CD4-positive, alpha-beta T cell treated with Interleukin-17A for 4 hours (primary cell): ENCODE measurements at places on chromosomes 13 and 19.

DNA sequence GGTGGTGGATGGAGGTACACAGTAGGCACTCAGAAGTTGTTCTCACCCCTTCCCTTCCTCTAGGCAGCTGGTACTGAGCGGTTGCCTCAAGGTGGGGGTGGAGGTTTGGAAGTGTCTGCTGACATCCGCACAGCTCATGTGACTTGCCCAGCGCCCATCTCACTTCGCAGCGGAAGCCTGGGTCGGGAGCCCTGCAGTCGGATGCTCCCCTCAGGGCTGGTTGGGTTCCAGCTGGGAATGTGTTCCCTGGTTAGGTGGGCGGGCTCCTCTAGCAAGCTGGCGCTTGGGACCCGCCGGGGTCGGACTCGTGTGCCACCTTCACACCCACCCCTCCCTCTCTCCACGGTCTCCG, 10.2 kb downstream of the PPP1R37 start:
- peak; percentile 65 for DNase-seq

DNA sequence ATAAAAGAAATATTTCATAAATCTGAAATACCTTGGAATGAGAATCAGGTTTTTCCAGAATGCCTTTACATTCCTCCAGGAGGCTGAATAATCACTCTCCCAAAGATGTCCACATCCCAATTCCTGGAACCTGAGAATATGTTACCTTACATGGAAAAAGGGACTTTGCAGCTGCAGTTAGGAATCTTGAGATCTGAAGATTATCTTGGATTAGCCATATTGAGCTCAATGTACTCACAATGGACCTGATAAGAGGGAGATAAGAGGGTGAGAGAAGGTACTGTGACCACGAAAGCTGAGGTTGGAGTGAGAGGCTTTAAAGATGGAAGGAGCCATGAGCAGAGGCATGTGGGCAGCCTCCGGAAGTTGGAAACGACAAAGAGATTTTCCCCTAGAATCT, 36.8 kb upstream of the MBNL2 start:
- DNase-seq = no peak

GRCh38 chr19:11887234-11887610, 360 bp upstream of the ZNF69 start:
- DNase-seq = no peak

GRCh38 chr13:94143624-94144350, 335.7 kb downstream of the DCT start:
- DNase-seq = no peak

DNA sequence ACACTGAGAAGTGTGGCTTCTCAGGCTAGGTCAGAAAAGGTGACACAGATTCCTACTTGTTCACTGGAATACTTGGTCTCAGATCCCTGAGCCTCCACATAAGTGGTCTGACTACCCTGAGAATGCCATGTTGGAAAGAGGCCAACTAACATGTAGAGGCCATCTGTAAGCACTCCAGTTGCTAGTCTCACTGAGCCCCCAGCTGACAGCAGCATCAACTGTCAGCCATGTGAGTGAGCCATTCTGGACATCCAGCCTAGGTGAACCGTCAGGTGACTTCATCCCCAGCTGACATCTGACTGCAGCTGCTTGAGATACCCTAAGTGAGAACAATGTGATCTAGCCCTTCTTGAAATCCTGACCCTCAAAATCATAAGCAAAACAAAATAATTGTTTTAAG, 18.1 kb upstream of the ARL11 start:
- no peak for DNase-seq

GRCh38 chr13:21744149-21744548, 73.3 kb downstream of the FGF9 start:
- no peak for DNase-seq

- DNase-seq = no peak
Measured at GRCh38 chr13:23984546-23984945, 87.2 kb upstream of the C1QTNF9B start.

DNA sequence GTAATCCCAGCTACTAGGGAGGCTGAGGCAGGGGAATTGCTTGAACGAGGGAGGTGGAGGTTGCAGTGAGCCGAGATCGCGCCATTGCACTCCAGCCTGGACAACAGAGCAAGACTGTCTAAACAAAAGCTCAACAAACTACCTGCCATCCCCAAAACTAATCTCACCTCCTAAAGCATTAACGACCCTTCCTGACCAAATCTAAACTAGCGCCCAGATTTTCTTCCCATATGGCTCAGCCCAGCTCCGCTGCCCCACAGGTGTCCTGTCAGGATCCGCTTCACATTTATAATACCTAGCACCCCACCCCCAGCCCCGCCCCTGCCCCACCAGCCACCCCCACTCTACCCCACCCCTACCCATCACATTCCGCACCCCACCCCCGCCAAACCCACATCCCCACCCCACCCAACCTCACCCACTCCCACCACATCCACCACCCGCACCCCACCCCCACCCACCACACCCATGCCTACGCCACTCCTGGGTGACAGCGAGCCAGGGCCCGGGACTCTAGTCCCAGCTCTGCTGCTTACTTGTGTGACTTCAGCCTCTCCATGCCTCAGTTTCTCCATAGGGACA, 599 bp downstream of the C19orf12 start:
- DNase-seq = peak; percentile 81

DNA sequence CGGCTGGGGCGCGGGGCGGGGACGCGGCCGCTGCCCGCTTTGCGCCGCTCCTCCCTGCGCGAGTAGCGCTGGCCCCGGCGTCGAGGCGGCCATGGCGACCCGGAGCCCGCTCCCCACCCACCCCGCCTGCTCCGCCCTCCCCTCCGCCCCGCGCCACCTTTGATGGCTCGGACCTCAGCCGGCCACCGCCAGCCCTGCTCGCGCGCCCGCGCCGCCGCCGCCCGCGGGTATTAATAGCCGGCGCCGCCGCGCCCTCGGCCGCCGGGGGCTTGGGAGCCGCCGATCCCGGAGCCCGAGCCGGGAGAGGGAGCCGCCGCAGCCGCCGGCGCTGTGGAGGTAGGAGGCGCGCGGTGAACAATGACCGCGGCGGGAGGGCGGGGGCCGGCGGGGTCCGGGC, 261 bp downstream of the FARP1 start:
- no peak for DNase-seq

DNA sequence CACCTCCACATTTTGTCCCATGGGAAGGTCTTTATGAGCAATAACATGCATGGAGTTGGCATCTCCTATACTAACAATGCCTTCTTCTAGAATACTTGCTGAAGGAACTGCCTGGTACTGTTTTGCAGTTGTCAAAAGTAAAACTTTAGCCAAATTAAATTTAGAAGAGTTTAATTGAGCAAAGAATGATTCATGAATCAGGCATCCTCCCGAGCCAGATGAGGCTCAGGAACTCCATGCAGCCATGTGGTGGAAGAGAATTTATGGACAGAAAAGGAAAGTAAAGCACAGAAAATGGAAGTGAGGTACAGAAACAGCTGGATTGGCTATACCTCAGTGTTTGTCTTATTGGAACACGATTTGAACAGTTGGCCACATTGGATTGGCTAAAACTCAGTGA, 1081.9 kb downstream of the SLITRK1 start:
- no peak for DNase-seq

GRCh38 chr19:6604906-6605305, 14.0 kb upstream of the CD70 start:
- DNase-seq = no peak

GRCh38 chr19:42134535-42135070, 2.4 kb upstream of the POU2F2 start:
- DNase-seq = no peak

DNA sequence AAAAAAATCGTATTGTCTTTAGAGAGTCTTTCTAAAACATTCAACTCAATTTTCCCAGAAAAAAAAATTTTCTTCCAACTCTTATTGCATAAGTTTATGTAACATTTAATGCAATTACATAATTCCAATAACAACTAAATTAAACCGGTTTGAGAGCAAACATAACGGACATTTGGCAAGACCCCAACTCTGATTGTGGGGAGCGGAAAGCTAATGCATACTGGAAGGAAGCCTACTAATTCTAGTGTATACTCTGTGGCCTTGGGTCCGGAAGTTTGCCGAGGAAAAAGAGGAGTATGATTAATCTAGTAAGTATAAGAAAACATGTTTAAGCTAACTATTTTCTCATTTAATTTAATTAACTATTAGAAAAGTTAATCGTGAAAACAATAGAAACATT, 21.3 kb upstream of the MIR17HG start:
- DNase-seq = no peak

DNA sequence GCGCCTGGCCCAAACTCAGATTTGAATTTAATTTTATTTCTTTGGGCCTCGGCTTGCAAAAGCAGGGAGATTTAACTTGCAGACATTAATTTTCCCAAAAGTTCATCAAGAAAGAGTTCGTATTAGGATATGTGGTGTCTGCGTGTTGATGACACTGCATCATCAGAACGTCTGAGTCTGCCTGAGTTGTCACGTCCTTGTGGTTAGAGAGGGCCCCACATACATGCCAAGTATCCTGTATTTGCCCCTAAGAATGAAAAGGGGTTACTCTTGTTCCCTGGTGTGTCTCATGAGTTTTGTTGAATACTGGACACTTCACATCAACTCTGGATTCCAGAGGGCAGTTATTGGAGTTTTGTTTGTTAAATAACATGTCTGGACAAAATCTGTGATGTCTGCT, 5.6 kb upstream of the TEX29 start:
- no peak for DNase-seq

- DNase-seq = no peak
Measured at GRCh38 chr19:8665468-8666213, 33.0 kb downstream of the ACTL9 start.

DNA sequence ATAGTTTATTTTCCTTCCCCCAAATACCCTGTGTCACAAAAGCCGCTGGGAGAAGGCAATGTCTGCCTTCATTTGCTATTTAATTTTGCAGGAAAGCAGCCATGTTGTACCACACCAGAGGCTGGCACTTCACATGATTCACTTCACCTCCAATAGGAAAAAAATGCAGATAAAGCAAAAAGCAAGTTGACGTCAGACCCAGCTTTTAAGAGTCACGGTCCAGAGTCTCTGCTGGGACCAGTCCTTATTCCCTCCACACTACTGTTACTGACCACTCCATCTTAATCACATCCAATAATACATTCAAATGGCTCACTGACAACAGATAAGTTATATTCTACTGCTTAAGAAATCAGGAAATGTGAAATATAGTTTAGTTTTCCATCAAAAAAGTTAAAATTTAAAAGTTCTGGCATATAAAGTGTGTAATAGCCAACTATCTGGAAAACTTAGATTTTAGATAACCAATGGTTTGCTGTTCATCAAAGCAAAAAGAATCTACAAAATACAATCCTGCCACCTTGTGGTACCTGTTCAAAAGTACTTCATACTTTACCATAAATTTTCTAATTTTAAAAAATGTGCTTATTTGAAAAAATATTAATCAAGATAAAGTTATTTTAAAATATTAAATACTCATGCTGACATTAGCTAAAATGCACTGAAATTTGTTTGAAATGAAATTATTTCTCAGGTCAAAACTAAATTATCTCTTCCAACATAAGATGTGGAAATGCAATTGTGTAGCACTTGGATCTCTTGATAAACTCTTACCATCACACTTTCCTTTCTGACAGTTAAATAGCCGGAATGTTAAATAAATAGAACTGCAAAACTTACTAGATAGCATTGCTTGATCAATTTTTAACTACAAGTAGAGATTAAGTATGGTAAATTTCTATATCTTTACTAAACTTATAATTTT, 97.3 kb downstream of the SERP2 start:
- no peak for DNase-seq

GRCh38 chr13:32838945-32839344, 177.3 kb upstream of the KL start:
- DNase-seq = no peak

DNA sequence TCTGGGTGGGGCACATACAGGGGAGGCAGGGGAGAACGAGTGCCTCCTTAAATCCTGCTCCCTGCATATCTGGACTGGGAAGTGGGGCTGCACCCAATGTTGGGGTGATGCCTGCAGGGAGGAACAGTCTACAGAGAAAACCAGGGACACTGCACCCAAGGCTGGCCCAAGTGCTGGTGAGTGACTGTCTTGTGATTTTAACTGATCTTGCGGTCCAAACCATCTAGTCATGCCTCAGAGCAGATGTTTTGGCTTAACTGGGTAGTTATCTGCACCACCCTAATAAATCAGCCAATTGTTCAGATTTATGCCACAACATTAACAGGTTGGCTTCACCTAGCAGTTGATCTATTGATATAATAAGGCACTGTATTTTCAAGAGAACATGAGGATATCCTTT, 219.2 kb upstream of the IRS2 start:
- no peak for DNase-seq

DNA sequence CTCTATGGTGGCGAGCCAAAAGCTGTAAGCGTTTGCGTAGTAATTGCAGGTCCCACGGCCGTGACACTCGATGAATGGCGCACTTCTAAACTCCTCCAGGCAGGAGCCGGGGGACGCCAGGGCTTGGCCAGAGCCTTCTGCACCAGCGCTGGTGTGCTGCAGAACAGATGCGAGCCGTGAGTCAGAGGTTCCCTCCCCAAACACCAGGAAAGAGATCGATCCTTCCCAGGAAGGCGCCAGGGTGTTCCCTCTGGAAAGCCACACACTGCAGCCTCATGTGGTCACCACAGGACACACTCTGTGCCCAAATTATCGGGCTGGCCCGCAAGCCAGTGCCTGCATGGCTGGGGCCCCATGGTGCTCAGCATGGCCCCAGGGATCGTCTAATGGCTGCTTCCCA, 154.6 kb downstream of the COL4A1 start:
- no peak for DNase-seq

GRCh38 chr13:27857282-27857681, 62.5 kb upstream of the PDX1 start:
- no peak for DNase-seq

- DNase-seq = no peak
Measured at GRCh38 chr19:33204136-33204973, 10.2 kb downstream of the LRP3 start.

- DNase-seq = no peak
Measured at GRCh38 chr19:10521461-10522171, 4.4 kb upstream of the S1PR5 start.

GRCh38 chr13:110869231-110869804, 45.6 kb downstream of the ANKRD10 start:
- no peak for DNase-seq

DNA sequence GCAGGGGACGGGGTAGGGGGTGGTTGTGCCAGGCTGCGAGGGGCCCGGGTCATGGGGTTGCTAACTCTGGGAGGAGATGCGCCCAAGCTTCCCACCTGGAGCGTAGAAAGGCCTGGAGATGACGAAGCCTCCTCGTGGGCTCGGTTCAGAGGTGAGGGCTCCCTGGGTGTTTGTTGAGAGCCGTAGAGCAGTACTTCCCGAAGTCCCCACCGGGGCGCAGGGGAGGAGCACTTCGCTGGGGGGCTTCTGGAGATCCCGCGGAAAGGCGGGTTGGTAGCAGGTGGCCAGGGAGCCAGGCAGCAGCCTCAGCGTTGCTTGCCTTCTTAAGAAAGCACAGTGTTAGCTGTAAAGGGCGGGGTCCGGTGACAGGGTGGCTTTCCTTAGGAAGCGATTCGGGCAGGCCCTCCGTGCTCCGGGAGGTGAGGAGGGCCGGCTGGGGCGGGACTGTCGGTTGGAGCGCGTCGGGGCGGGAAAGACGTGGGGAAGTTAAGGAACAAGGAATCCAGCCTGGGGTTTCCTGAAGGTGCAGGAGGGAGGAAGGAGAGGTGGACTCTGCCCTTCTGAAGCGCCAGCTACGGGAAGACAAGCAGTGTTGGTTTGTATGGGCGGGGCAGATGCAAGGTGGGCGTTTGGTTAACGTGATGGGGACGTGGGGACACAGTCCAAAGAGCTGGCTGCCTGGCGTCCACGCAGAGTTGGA, 3.3 kb downstream of the VSTM2B start:
- DNase-seq = no peak
